ENCODE measurements at places on chromosomes 6 and 20. TPM values are rescaled to one million over a fixed set of nuclear protein-coding genes. Genes with fewer than 3 reads are reported as not detected.

Gene TFAP2C
- total RNA-seq: under 0.01 TPM

Gene DEFB128
- total RNA-seq: not detected

Gene GATA5
- not detected for total RNA-seq

Gene NFATC2
- total RNA-seq: 2.1 TPM

Gene NKX2-4
- not detected for total RNA-seq

Gene UTRN
- total RNA-seq: 529 TPM

Gene POU5F1
- total RNA-seq: 0.19 TPM

Gene RAMACL
- 1.8 TPM for total RNA-seq

Gene ANGPT4
- total RNA-seq: not detected

Data from bladder microvascular endothelial cell (primary cell).